ENCODE measurements at places on chromosomes 16 and 17. TPM values are rescaled to one million over a fixed set of nuclear protein-coding genes. Genes with fewer than 3 reads are reported as not detected.

GCGR gene
- total RNA-seq, result not detected

- peaks cover 90% of the 10 kb centered on the region for H3K27me3 ChIP-seq
- no peaks in the 10 kb centered on the region for H3K36me3 ChIP-seq
- H3K4me1 ChIP-seq, result no peaks in the 10 kb centered on the region
- H3K4me3 ChIP-seq, result no peak overlapping the region
- DNase-seq, result no peak
- H3K27ac ChIP-seq, result no peak overlapping the region
These were observed 44.1 kb downstream of the COX4I1 start for GRCh38 chr16:85843471-85844168.

- peaks cover 3% of the 10 kb centered on the region for H3K27me3 ChIP-seq
- H3K4me1 ChIP-seq, result peaks cover 29% of the 10 kb centered on the region
- H3K4me3 ChIP-seq, result no peak overlapping the region
- peak overlapping the region; percentile 38 for H3K27ac ChIP-seq
- no peak for DNase-seq
These were observed 5.1 kb upstream of the FDXR start for GRCh38 chr17:74877592-74878548.

DNA sequence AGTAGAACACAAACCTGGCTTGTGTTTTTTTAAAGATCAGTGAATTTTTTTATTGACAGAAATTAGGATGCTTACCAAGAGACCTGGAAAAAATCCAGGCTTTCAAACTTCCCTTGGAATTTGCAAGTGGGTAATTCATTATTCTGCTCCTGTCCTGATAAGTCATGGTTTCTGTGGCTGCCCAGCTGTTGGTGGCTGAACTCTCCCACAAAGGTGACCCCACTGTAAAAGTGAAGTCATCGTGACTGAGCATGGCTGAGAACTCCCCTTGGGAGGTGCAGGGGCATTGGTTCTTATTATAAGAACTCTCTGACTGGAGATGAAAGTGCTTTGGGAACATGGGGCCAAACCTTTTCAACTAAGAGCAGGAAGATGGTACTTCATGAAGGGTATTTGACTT, 46.6 kb upstream of the TANC2 start:
- no peak for DNase-seq
- no peak overlapping the region for H3K4me3 ChIP-seq
- no peak overlapping the region for H3K27ac ChIP-seq

DNA sequence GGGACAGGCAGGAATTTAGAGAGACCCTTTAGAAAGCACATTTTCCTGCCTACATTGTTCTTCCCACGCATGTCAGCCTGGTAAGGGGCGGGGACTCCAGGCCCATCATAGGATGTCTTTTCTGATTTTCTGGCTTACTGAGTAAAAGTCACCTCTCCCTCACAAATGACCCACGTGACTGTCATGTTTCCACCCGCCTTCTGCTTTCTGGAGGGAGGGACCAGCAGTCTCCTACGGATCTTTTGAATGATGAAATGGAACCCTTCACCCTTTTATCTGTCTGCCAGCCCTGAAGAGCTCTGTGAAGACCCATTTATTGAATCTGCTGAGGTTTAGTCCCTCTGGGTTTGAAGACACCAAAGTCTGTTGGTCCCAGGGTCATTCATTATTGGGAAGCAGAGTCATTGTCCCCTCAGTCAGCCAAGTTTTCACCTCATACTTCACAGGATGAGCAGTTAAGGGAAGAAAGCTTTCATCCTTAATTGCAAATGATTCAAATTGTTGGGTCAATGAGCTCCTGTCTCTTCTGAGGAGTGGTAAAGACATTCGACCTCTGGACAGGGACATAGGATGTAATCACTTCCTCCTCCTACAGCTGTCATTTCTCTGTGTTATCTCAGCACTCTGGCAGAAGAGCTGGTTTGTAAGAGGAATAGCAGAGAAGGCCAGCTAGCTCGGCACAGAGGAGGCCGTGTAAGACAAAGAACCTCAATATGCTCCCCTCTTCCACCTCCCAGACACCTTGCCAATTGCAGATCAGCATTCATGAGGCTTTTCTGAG, 446.1 kb downstream of the HS3ST3B1 start:
- no peaks in the 10 kb centered on the region for H3K4me1 ChIP-seq
- no peak overlapping the region for H3K27ac ChIP-seq
- no peak overlapping the region for H3K4me3 ChIP-seq
- no peaks in the 10 kb centered on the region for H3K36me3 ChIP-seq
- H3K27me3 ChIP-seq, result peaks cover 6% of the 10 kb centered on the region

DNA sequence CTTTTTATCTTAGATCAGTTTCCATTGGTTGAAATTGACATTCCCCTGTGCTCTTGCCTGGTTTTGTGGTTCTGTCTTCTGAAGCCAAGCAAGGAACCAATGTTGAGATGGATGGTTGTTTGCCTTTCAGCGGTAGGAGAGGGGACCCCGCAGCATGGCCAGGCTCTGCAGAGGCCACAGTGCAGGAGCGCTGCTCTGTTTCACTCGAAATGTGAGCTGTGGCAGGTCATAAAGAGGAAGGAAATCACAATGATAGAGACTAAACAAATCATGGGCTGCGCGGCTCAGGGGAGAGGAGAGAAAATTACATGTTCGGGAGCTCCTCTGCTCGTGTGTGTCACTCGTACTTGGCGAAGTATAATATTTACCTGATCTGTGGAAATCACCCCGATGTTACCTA, 148.2 kb downstream of the SNX29 start:
- DNase-seq, result no peak
- peaks cover 10% of the 10 kb centered on the region for H3K36me3 ChIP-seq
- no peak overlapping the region for H3K27ac ChIP-seq
- H3K4me1 ChIP-seq, result peaks cover 16% of the 10 kb centered on the region

- DNase-seq, result peak; percentile 86
- H3K4me3 ChIP-seq, result peak overlapping the region; percentile 71
- H3K27ac ChIP-seq, result peak overlapping the region; percentile 74
- H3K36me3 ChIP-seq, result no peaks in the 10 kb centered on the region
- H3K27me3 ChIP-seq, result no peaks in the 10 kb centered on the region
These were observed 17.6 kb downstream of the ZNF213 start for GRCh38 chr16:3152277-3152990.

GRCh38 chr16:88927010-88927409, 50.0 kb downstream of the CBFA2T3 start:
- H3K36me3 ChIP-seq, result no peaks in the 10 kb centered on the region
- H3K27ac ChIP-seq, result no peak overlapping the region
- peaks cover 41% of the 10 kb centered on the region for H3K27me3 ChIP-seq
- H3K4me1 ChIP-seq, result peaks cover 57% of the 10 kb centered on the region
- no peak for DNase-seq

- no peak overlapping the region for H3K27ac ChIP-seq
- H3K4me1 ChIP-seq, result peaks cover 16% of the 10 kb centered on the region
- peaks cover 25% of the 10 kb centered on the region for H3K36me3 ChIP-seq
- H3K27me3 ChIP-seq, result no peaks in the 10 kb centered on the region
- H3K4me3 ChIP-seq, result no peak overlapping the region
- DNase-seq, result no peak
These were observed 112.2 kb downstream of the VPS53 start for GRCh38 chr17:602436-602835.

CHAD gene
- not detected for total RNA-seq

TRIM47 gene
- 27.5 TPM for total RNA-seq

DNA sequence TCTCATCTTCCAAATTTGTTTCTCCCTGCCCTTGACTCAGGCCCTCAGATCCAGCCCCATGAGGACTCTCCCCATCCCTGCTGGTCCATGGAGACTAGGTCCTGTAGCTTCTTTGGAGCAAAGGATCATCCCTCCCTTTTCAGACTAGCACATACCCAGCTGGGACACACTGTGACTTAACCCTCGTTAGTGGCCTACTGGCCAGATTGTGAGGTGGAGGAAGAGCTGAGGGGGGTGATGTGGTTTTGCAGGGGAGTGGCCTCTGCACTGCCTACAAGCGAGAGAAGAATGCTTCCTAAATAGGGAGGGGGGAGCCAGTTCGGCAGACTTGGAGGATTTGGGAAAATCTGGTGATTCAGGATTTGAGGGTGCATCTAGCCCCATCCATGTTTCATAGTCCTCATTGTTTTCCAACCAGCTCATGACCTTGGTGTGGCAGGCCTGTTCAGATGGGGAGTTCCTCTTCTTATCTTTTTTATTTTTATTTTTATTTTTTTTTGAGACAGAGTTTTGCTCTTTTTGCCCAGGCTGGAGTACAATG, 47.8 kb upstream of the SLC47A1 start:
- no peaks in the 10 kb centered on the region for H3K27me3 ChIP-seq
- no peaks in the 10 kb centered on the region for H3K36me3 ChIP-seq
- no peak overlapping the region for H3K4me3 ChIP-seq
- H3K4me1 ChIP-seq, result no peaks in the 10 kb centered on the region

- no peaks in the 10 kb centered on the region for H3K27me3 ChIP-seq
- H3K27ac ChIP-seq, result peak overlapping the region; percentile 98
- peaks cover under 1% of the 10 kb centered on the region for H3K36me3 ChIP-seq
- H3K4me1 ChIP-seq, result peaks cover 48% of the 10 kb centered on the region
- H3K4me3 ChIP-seq, result peak overlapping the region; percentile 81
These were observed 834 bp upstream of the TXNDC11 start for GRCh38 chr16:11743308-11744074.

DNA sequence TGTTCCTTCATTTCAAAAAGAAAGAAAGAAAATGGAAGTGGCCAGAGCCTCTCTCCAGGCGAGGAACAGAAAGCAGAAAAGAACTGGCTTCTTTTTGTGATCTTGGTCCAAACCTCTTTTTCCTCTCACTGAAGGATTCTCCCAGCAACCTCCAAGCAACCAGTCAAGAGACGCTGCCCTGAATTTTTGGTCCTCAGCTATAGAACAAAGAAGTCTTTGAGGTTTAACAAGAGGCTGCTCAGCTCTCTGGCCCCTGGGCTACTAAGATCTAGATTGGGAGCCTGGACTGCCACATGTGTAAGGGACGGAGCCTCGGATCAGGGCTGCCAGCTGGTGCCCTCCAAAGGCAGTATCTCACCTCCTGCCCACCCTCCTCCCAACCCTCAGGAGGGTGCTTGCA, 62.6 kb downstream of the AXIN2 start:
- peaks cover 14% of the 10 kb centered on the region for H3K27me3 ChIP-seq
- no peaks in the 10 kb centered on the region for H3K36me3 ChIP-seq
- DNase-seq, result no peak
- no peaks in the 10 kb centered on the region for H3K4me1 ChIP-seq
- no peak overlapping the region for H3K4me3 ChIP-seq
- H3K27ac ChIP-seq, result no peak overlapping the region

CLUH gene
- total RNA-seq, result 181 TPM

DNA sequence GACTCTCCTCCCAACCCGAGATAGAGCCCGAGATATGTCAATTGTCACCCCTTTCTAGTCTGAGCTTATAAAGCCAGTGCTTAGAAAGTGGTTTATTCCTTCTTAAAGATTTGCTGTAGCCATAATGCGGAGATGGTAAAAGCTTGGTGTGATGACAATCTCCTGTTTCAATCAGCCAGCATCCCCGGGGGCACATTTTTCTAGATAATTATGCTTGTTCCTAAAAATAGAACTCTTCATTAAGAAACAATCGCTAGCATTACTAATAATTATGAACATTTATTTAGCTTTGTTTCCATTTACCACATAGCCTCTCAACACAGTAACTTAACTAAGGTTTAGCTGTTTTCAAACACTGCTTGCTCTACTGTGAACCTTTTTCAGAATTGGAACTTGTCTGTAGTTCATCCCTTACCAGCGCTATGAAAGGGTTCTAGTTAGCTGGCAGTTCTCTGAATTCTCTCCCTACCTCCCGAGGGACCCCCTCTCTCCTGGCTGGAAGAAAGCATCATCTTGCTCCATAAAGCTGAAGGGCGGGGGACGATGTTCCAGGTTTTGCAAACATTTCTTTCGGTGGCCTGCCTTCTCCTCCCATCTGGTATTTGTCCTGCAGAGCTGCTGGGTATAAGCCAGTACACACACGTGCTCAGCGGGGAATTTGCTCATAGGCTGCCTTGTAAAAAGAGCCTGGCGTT, 922 bp upstream of the MRPL58 start:
- H3K27me3 ChIP-seq, result no peaks in the 10 kb centered on the region
- peaks cover 34% of the 10 kb centered on the region for H3K4me1 ChIP-seq
- peak overlapping the region; percentile 87 for H3K4me3 ChIP-seq
- H3K36me3 ChIP-seq, result peaks cover under 1% of the 10 kb centered on the region
- peak; percentile 61 for DNase-seq

- H3K4me1 ChIP-seq, result peaks cover 6% of the 10 kb centered on the region
- H3K27me3 ChIP-seq, result no peaks in the 10 kb centered on the region
These were observed 121.4 kb downstream of the BANP start for GRCh38 chr16:88072571-88073001.

DNA sequence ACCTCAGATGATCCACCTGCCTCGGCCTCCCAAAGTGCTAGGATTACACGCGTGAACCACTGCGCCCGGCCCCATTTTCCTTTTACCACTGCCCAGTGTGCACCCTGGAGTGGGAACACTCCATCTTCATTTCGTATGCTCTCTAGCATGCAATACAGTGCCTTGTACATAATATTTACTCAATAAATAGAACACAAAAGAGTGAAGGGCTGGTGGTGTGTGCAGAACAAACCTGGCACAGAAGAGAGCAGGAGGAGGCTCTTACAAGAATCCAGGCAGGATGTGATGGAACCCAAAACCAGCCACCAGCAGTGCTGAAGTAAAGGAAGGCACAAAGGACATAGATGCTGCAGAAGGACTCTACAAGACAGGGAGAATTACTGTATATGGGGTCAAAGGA, 7.3 kb downstream of the KRT37 start:
- H3K4me3 ChIP-seq, result no peak overlapping the region
- no peaks in the 10 kb centered on the region for H3K36me3 ChIP-seq
- no peak for DNase-seq
- peaks cover 13% of the 10 kb centered on the region for H3K4me1 ChIP-seq

PGAP6 gene
- 30.4 TPM for total RNA-seq

DNA sequence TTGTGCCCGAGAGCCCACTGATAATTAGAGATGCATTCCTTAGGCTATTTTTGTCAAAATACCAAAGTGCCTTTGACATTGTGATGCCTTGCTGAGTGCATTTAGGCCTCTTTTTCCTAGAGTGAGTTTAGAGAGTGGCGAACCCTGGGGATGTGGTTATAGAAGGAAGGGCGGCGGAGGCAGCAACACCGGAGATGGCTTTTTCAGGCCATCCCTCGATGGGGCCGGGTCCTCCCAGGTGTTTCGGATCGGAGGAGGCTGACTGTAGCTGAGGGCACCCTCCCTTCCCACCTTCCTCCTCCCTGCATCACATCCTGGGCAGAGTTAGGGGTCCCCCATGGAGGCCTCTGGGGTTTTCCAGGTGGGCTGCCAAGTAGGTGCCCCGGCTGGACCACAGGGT, 6.6 kb upstream of the SNAI3 start:
- H3K36me3 ChIP-seq, result peaks cover 16% of the 10 kb centered on the region
- H3K27ac ChIP-seq, result no peak overlapping the region
- DNase-seq, result no peak
- H3K4me1 ChIP-seq, result peaks cover 7% of the 10 kb centered on the region
- peaks cover 43% of the 10 kb centered on the region for H3K27me3 ChIP-seq
- no peak overlapping the region for H3K4me3 ChIP-seq

DNA sequence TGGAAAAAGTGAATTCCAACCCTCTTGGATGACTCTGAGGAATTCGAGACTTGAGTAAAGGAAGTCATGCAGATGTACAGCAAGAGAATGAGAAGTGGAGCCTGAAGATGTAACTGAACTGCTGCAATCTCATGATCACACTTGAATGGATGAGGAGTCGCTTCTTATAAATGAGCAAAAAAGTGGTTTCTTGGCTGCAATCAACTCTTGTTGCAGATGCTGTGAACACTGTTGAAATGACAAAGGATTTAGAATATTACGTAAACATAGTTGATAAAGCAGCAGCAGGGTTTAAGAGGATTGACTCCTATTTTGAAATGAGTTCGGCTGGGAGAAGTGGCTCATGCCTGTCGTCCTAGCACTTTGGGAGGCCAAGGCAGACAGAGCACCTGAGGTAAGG, 25.5 kb downstream of the ASPA start:
- no peaks in the 10 kb centered on the region for H3K36me3 ChIP-seq
- peaks cover 4% of the 10 kb centered on the region for H3K4me1 ChIP-seq
- DNase-seq, result no peak
- no peak overlapping the region for H3K4me3 ChIP-seq

All from left ventricle myocardium inferior (tissue), 1 donor.